Pancreas (tissue), 10 donors: ENCODE measurements at places on chromosomes 3 and 15.

- DNase-seq = peak; percentile 93
These were observed 708 bp upstream of the GCHFR start for GRCh38 chr15:40762919-40763800.

GRCh38 chr15:99963096-99963825 lies 230.0 kb upstream of the LYSMD4 start:
- no peak for DNase-seq

DNA sequence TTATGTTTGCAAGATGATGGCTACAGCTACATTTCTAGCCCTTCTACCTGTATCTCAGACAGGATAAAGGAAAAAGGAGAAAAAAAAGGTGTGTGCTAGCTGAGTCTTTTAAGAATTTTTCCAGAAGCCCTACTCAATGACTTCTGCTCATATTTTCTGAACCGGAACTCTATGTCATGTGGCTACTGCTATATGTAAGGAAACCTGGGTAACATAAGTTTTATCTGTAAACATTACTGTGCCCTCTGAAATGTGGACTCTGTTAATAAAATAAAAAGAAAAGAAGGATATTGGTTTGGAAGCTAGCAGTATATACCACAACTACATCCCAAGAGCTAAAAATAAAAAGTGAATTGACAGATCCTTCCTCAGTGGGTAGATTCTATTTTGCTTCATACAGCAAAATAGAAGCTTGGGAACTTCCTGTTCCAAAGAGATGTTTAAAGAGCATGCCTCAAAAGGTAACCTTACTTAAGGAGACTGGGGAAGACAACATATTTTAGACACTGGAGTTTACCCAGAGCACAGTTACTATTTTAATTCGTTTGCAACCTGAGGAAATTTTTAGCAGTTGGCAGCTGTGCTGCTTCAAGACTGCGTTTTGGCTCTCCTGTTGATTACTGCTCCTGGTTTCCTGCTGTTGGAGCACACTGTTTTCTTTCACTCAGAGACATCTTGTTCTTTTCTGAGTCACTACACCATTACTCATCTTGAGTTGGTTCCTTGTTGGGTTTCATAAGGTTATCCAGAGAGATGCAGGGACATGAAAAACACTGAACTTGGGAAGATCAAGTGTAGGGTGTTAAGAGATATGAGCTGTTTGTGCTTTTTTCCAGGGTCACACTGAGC lies 280.7 kb downstream of the NFKBIZ start:
- no peak for DNase-seq

GRCh38 chr3:106033654-106034053 lies 164.8 kb upstream of the CBLB start:
- no peak for DNase-seq

GRCh38 chr3:99865321-99865720 lies 47.7 kb downstream of the CMSS1 start:
- DNase-seq = no peak

DNA sequence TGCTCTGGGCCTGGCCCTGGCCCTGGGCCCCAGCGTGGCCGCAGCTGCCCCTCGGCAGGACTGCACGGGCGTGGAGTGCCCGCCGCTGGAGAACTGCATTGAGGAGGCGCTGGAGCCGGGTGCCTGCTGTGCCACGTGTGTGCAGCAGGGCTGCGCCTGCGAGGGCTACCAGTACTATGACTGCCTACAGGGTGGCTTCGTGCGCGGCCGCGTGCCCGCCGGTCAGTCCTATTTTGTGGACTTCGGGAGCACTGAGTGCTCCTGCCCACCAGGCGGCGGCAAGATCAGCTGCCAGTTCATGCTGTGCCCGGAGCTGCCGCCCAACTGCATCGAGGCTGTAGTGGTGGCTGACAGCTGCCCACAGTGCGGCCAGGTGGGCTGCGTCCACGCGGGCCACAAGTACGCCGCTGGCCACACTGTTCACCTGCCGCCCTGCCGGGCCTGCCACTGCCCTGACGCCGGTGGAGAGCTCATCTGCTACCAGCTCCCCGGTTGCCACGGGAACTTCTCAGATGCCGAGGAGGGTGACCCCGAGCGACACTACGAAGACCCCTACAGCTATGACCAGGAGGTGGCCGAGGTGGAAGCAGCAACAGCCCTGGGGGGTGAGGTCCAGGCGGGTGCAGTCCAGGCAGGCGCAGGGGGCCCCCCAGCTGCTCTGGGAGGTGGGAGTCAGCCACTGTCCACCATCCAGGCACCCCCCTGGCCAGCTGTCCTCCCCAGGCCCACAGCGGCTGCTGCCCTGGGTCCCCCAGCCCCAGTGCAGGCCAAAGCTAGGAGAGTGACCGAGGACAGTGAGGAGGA lies 21.7 kb downstream of the FBLN2 start:
- DNase-seq = no peak

- peak; percentile 16 for DNase-seq
These were observed 105.0 kb downstream of the IQCH start for GRCh38 chr15:67359431-67360079.

GRCh38 chr3:130661140-130661891 lies 85.3 kb downstream of the PIK3R4 start:
- no peak for DNase-seq

DNA sequence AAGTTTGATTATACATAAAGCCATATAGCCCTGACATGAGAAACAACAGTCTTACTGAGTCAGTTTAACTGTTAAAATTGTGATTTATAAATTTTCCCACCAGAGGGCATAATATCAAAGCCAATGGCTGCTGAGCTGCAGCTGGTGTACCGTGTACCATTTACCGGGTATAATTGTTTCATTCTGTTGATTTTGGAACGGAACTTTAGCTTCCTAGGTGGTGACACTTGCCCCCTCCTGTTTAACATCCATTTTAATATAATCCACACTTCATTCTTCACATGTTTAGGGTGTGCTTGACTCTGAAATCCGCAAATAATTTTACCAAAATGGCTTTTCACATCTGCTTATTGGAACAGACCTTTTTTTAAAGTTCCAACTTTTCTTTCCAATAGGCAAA lies 72.8 kb downstream of the SLC9A9 start:
- DNase-seq = no peak

DNA sequence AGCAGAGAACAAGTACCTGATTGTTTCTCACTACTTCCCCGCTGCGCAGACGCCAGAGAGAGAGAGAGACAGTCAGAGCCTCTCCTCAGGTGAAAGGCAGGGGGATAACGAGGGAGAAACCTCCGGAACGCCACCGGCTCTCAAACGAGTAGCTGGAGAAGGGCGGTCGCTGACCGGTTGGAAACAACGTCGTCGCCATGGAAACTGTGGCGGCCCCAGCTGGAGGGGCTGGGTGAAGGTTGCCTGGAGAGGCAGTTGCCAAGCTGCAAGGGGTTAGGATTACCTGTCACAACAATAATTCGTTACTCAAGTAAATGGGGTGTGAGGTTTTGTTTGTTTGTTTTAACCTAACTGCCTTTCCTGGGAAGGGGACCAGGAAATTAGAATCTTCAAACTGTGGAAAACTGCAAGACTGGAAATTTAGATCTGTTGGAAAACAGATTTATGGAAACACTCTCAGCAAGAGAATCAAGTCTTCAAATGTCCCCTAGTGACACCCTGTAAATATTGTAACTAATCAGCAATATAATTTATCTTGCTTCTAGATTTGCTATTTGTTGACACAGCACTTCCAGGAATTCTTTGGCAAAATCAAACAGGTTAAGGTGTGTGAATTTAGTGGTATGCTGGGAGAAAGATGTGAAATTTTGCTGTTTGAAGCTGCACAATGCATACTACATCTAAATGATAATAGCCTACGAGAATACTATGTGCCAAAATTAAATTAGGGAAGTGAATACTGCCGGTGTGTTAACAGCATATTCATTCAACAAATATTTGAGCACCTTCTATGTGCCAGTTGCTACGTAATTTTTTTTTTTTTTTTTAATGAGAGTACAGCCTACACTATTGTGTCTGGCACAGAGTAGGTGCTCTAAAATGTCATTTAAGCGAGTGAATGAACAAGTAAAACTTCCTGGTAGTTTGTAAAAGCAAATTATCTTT lies at the start of gene DNAH12:
DNAH12 (minus strand) TSS at position 164 of the 945 bp plus-strand sequence. CDS start 1,474 bp downstream, outside the sequence.
- peak; percentile 91 for DNase-seq

DNA sequence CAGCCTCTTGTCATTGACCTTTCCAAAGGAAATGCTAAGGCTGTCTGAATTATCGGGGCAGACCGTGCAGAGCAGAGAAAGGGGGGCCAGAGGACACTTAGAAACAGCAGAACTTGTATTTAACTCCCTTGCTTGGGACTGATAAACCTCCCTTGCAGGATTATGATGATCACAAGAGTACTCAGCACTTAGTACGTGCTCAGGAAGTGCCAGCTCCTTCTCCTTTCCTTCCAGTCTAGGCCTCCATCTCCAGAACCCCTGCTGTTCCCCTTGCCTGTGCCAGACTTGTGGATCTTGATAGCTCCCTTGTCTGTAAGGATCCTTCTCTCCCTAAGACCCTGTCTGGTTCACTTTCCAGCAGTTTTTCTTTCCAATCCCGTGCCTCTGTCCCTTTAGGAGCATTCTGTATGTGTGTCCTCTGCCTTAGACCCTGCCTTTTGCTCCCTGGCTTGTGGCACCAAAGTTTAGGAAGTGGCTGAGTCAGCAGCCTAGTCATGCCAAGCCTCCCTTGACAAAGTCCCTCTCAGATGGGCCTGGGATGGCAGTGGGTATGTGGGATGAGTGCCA lies 747 bp downstream of the SORD start:
- DNase-seq = no peak

- DNase-seq = no peak
These were observed 158.4 kb upstream of the GMNC start for GRCh38 chr3:191020730-191021396.

DNA sequence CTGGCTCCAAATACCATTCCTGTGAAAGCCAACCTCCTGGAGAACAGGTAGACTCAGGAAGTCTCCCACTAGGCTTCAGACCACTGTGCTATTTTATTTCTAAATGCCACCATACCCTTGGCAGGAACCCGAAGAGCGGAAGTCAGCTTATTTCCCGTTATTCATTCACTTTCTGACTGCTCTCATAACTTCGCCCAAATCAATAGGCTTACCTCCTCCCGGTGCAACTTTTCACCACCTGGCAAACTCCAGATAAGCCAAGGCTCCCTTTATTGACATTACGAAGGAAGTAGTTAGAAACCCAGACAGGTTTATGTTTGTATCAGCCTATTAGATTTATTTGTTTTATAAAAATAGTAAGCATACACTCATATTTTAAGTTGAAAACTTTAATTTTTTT lies 3.3 kb upstream of the CCDC54 start:
- DNase-seq = peak; percentile 62

GRCh38 chr3:24596626-24597025 lies 102.0 kb upstream of the THRB start:
- no peak for DNase-seq

DNA sequence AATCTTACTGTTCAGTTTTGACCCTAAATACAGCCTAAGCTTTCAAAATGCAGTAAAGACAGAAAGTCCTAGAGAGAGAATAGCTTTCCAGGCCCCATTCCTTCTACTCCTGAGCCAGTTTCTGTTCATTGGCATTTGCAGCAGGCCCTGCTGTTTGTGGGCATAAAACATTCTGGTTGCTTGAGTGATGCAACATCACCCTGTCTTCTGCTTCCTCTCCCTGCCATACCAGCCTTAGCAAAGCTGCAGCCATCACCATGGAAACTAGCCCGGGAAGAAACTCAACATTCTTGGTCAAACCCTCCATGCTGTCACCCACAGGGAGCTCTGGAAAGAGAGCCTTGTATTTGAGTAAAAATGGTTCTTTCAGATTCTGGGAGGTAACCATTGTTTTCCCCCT lies 325.7 kb downstream of the MAGI1 start:
- DNase-seq = no peak

DNA sequence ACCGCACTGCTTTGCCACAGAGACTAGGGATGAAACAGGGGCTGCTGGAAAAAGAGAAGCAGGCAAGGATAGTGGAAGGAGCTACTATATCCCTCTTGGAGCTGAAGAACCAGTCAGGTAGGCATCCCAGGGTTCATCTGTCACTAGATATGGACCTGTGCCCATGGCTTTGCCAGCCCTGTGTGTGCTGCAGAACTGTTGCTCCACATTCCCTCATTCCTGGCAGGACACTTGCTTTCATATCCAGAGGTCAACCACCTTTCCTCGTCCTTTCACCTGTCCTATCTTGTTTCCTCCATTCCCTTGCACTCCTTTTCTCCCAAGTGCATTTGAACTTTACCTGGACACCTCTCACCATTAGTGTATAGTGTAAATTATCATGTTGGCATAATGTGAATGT lies 12.0 kb downstream of the SNRK start:
- no peak for DNase-seq

GRCh38 chr15:97959724-97960363 lies 659 bp upstream of the ARRDC4 start:
- no peak for DNase-seq

GRCh38 chr3:71984843-71985613 lies 200.1 kb upstream of the PROK2 start:
- DNase-seq = no peak

DNA sequence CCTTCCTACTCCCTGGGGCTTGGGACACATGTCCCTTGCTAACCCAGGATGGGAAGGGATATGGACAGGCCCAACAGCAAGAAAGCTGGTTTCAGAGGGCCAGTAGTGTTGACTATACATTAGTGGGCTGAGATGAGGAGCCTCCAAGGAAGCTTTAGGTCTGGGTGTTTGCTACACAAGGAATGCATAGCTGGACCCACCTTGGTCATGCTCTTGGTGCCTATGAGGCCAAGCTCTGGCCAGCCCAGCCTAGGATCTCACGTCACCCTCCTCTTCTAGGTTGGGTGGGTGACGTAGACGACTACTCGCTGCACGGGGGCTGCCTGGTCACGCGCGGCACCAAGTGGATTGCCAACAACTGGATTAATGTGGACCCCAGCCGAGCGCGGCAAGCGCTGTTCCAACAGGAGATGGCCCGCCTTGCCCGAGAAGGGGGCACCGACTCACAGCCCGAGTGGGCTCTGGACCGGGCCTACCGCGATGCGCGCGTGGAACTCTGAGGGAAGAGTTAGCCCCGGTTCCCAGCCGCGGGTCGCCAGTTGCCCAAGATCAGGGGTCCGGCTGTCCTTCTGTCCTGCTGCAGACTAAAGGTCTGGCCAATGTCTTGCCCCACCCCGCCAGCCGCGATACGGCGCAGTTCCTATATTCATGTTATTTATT lies 653 bp upstream of the WDR6 start:
- DNase-seq = peak; percentile 70

DNA sequence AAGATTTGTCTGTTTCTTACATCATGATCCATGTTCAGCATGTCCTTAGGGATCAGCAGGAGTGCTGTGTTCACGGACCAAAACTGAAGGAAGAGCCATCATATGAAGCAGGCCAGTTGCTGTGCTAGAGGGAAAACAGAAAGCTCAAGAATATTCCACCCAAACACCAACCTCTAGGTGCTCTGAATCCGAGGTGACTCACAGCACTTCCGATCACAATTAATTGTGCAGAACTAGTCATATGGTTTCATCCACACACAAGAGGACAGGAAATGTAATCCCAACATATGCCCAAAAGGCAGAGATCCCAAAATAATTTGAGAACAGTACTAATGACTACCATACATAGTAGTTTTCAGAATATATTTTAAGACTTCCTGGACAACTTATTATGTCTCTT lies 257.9 kb upstream of the KCNH8 start:
- DNase-seq = no peak

- no peak for DNase-seq
These were observed 6.4 kb upstream of the SH2D7 start for GRCh38 chr15:78085928-78086327.
